ENCODE measurements at places on chromosomes 5 and 9. TPM values are rescaled to one million over a fixed set of nuclear protein-coding genes. Genes with fewer than 3 reads are reported as not detected.

The TMEM252 gene
- total RNA-seq: not detected

The SLC1A3 gene
- total RNA-seq: 0.16 TPM

The TAF1L gene
- 0.02 TPM for total RNA-seq

The CDC25C gene
- total RNA-seq: 19.0 TPM

The TRIM7 gene
- 1.6 TPM for total RNA-seq

The PRRX2 gene
- 0.49 TPM for total RNA-seq

The NR5A1 gene
- total RNA-seq: not detected

The VCAN gene
- not detected for total RNA-seq

The ITK gene
- total RNA-seq: 249 TPM

The PCDHB6 gene
- not detected for total RNA-seq

The GALNT12 gene
- total RNA-seq: 10.2 TPM

The RNF208 gene
- 8.9 TPM for total RNA-seq

The IQGAP2 gene
- total RNA-seq: 82.7 TPM

The HCN1 gene
- total RNA-seq: not detected

The NCS1 gene
- total RNA-seq: 24.8 TPM

The ANKRA2 gene
- total RNA-seq: 18.4 TPM

The FSD1L gene
- total RNA-seq: 2.4 TPM

The OBP2B gene
- not detected for total RNA-seq
